ENCODE measurements at places on chromosomes 2 and 18. TPM values are rescaled to one million over a fixed set of nuclear protein-coding genes. Genes with fewer than 3 reads are reported as not detected.
A peak's percentile ranks its signal among the peaks of the same experiment; 100 is the strongest.

DNA sequence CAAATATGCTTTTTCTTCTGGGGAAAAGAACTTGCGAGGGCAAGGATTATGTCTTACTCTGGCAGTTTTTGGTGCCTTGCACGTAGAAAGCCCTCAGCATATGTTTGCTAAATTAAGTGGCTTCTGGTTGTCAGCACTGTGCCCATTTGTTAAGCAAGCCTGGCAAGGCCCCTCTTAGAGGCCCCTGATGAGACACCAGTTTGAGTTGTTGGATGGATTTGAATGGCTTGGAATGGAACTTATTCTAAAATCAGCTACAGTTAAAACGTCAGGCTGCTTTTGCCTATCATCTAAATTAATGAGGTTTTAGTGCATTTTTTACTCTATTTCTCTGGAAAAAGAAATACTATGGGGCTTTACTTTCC lies 28.2 kb downstream of the TMEM182 start:
- H3K27me3 ChIP-seq: no peaks in the 10 kb centered on the region
- H3K4me1 ChIP-seq: no peaks in the 10 kb centered on the region
- no peaks in the 10 kb centered on the region for H3K36me3 ChIP-seq
- DNase-seq: no peak
- H3K27ac ChIP-seq: no peak overlapping the region
- H3K4me3 ChIP-seq: no peak overlapping the region

DNA sequence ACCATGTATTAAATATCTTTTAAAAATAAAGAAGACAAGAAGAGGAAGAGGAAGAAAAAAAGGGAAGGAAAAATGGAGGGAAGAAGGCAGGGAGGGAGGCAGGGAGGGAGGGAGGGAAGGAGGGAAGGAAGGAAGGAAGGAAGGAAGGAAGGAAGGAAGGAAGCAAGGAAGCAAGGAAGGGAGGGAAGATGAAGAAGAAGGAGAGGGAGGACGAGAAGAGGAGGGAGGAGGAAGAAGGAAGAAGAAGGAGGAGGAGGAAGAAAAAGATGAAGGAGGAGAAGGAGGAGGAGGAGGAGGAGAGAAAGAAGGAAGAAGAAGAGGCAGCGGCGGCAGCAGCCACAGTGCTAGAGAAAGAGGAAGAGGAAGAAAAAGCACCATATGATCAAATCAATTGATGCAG lies 189.6 kb downstream of the EXOC6B start:
- DNase-seq: no peak
- H3K27ac ChIP-seq: no peak overlapping the region
- no peaks in the 10 kb centered on the region for H3K27me3 ChIP-seq
- no peaks in the 10 kb centered on the region for H3K4me1 ChIP-seq
- no peaks in the 10 kb centered on the region for H3K36me3 ChIP-seq

DNA sequence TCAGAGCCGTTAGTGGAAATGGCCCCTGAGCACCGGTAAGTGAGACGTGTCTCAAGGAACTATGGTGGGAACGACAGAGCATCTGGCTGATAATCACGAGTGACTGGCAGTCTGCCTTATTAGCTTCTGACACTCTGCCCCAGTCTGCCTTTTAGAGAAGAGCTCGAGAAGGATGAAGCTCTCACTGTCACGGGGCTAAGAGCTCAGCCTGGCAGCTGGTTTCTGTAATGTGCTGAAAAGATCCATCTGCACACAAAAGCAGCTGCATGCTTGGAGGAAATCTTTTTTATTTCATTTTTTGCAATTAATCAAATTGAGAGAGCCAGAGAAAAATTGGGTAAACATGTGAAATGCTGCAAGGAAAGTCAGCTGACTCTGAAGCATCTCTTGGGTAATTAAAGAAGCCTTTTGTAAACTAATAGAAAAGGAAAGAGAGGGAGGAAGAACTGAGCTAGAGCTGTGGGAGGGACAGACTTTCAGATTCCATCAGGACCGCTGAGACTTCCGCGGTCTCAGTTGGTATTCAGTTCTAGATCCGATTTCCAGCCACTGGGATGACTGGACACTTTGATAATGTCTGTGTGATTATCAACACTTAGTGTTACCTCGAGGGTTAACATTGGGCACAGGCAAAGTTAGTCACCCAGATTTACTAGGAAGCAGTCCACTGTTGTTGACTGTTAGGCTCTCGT lies 24.4 kb downstream of the MBP start:
- H3K4me3 ChIP-seq: peak overlapping the region; percentile 71
- H3K4me1 ChIP-seq: peaks cover 72% of the 10 kb centered on the region
- peaks cover 38% of the 10 kb centered on the region for H3K36me3 ChIP-seq
- no peaks in the 10 kb centered on the region for H3K27me3 ChIP-seq

DNA sequence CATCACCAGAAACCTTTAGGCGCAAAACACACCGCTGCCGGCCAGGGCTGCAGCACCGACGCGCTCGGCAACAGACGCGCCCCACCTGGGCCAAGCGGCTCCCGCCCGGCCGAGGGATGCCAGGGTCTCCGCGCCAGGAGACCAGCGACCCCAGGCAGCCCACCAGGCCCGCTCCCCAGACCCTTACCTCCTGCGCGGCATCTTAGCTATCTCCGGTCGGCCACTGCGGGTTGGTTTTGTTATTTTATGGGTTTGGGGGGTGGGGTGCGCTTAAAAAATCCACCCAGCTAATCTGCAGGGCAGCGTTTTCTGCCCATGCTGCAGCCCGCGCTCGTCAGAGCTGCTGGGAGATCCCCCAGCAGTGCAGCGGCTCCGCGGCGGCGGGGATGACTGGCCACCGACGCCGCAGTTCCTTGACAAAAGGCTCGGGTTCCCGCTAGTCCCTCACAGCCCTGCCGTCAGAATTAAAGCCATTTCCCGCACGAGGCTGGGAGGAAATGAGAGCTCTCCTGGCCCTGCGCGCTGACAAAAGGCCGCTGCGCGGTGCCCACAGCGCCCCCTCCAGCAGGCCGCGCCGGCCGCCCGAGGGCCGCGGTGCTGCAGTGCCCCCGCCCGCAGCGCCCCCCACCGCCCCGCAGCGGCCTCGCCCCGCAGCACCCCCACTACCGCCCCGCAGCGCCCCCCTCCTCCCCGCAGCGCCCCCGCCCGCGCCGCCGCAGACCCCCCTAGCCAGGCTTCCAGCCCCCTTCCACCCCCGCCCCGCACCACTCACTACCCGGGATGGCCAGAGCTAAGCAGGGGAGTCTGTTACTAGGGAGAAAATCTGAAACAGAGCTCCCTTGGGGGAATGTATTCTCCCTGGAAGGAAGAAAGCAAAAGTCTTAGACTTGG lies at the start of gene ADD2:
TSS of gene ADD2 (minus strand) at position 502 of the 891 bp plus-strand sequence. CDS start 61,792 bp downstream, outside the sequence.
- no peaks in the 10 kb centered on the region for H3K36me3 ChIP-seq
- peaks cover 34% of the 10 kb centered on the region for H3K27me3 ChIP-seq
- DNase-seq: peak; percentile 35
- H3K27ac ChIP-seq: no peak within 1 kb of the TSS
- peaks cover 13% of the 10 kb centered on the region for H3K4me1 ChIP-seq

- no peak overlapping the region for H3K4me3 ChIP-seq
- H3K36me3 ChIP-seq: peaks cover 37% of the 10 kb centered on the region
- no peak overlapping the region for H3K27ac ChIP-seq
- no peak for DNase-seq
- no peaks in the 10 kb centered on the region for H3K27me3 ChIP-seq
Observed at GRCh38 chr2:134408791-134409190, 154.9 kb downstream of the MGAT5 start.

DNA sequence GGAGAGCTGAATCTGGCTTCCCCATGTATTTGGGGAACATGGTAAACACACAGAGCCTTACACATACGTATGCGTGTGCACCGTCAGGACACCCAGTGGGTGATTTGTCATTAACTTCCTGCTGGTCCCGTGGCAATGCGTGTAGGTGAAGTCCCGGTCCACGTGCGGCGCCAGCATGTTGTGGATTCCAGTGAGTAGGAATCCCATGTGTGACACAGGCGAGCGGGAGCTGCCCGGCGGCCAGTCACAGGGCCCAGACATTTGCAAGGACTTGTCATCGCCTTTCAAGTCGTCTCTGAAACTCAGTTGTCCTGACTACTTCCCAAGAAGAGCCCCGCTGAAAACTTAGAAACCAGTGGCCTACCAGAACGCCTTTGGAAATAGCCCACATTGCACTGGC lies 102.0 kb downstream of the RNF144A start:
- no peaks in the 10 kb centered on the region for H3K4me1 ChIP-seq
- DNase-seq: no peak
- H3K27me3 ChIP-seq: no peaks in the 10 kb centered on the region

GRCh38 chr2:39380525-39381150 lies 56.4 kb downstream of the MAP4K3 start:
- no peaks in the 10 kb centered on the region for H3K36me3 ChIP-seq
- DNase-seq: no peak
- H3K4me3 ChIP-seq: no peak overlapping the region
- no peak overlapping the region for H3K27ac ChIP-seq
- no peaks in the 10 kb centered on the region for H3K27me3 ChIP-seq

Gene CACNB4
- not detected for polyA plus RNA-seq

- no peaks in the 10 kb centered on the region for H3K36me3 ChIP-seq
- no peak overlapping the region for H3K4me3 ChIP-seq
- no peaks in the 10 kb centered on the region for H3K4me1 ChIP-seq
- no peak for DNase-seq
- H3K27me3 ChIP-seq: no peaks in the 10 kb centered on the region
Observed at GRCh38 chr2:15684161-15685039, 92.7 kb downstream of the DDX1 start.

Gene OLA1
- 59.9 TPM for polyA plus RNA-seq

DNA sequence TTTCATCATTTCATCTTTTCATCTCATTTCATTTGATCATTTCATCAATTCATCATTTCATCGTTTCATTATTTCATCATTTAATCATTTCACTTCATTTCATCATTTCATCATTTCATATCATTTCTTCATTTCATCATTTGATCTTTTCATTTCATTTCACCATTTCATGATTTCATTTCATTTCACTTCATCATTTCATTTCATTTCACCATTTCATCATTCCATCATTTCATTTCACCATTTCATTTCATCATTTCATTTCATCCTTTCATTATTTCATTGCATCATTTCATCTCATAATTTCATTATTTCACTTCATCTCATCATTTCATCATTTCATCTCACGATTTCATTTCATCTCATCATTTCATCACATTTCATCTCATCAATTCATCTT lies 127.8 kb downstream of the ANKRD30BL start:
- H3K27me3 ChIP-seq: peaks cover 5% of the 10 kb centered on the region
- H3K27ac ChIP-seq: no peak overlapping the region
- peaks cover 5% of the 10 kb centered on the region for H3K4me1 ChIP-seq
- H3K4me3 ChIP-seq: no peak overlapping the region
- no peaks in the 10 kb centered on the region for H3K36me3 ChIP-seq

Gene APCDD1
- polyA plus RNA-seq: not detected
